Stimulated activated CD4-positive, alpha-beta T cell treated with anti-CD3 and anti-CD28 coated beads, Interleukin-2, amount 100 ng/mL, for 24 hours (primary cell): ENCODE measurements at places on chromosomes 12 and 14.

- peak; percentile 37 for DNase-seq
Observed at GRCh38 chr14:34461334-34462131, 507 bp downstream of the SPTSSA start.

- peak; percentile 34 for DNase-seq
Observed at GRCh38 chr12:109999983-110000505, 814 bp downstream of the ANKRD13A start.

- no peak for DNase-seq
Observed at GRCh38 chr12:114403011-114403689, 2.8 kb downstream of the TBX5 start.

DNA sequence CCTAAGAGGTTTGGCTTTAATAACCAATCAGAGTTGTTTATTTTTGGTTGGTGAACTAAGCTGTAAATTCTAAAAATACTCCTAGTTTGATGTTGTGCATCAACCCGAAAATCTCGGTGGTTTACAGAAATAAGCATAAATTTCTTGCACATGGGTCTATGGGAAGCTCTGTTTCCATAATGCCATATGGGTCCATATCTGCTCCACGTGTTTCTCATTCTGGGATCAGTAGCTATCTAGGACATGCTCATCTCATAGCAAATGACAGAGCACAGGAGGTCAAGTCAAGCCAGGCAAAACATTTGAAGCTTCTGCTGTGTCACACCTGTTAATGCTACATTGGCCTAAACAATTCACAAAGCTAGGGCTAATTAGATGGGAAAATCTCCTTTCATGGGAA is 23.1 kb downstream of the NUP37 start:
- DNase-seq: no peak

GRCh38 chr12:52218001-52218400 is 15.0 kb upstream of the KRT7 start:
- DNase-seq: no peak

DNA sequence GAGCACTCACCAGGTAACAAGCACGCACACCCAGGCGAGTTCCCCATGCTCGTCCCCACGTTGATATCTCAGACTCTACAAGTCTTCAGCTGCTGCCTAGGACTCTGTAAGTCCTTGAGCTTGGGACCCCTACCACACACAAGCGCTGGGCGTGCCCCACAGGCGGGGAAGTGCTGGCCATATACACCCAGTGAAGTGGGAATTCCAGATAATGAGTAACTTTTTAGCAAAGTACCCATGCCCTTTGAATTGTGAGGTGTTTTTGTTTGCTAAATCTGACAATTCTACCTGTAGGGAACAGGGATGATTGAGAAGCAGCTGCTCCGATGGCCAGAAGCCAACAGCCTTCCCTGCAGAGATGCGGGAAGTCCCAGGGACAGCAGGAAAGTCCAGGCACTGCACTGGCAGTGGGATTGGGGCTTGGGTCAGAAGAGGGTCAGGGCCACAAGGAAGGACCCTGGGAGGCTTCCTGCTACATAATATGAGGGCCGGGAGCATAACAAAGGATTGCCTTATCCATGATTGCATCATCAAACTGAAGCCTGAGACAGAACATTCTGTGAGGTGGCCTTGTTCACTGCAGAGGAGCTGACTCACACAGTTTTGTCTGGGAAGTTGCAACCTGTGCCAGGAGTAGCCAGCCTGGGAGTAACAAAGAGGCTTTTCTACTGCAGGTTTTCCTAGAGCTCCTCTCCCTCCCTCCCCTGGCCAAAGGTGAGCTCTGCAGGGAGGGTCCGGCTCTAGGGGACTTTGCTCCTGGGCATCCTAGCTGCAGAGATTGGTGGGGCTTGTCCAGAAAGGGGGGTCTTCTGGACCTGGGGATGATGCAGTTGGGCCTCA is 13.2 kb upstream of the SERPINA3 start:
- DNase-seq: no peak

DNA sequence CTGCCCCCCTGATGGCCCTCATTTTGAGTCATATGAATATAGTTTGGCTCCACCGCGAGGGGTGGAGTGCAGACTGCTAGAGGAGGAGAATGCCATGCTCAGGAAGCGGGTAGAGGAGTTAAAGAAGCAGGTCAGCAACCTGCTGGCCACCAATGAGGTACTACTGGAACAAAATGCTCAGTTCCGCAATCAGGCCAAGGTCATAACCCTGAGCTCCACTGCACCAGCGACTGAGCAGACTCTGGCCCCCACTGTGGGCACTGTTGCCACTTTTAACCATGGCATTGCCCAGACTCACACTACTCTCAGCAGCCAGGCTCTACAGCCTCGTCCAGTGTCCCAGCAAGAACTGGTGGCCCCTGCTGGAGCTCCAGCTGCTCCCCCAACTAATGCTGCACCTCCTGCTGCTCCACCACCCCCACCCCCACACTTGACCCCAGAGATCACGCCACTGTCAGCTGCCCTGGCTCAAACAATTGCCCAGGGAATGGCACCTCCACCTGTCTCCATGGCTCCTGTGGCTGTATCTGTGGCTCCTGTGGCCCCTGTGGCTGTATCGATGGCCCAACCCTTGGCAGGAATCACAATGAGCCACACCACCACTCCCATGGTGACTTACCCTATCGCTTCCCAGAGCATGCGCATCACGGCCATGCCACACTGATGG is 3.3 kb downstream of the ZC3H10 start:
- DNase-seq: no peak

- DNase-seq: no peak
Observed at GRCh38 chr12:2495417-2496112, 299.2 kb upstream of the FKBP4 start.

GRCh38 chr12:101780599-101780998 is 41.3 kb upstream of the SYCP3 start:
- no peak for DNase-seq

- DNase-seq: no peak
Observed at GRCh38 chr12:128365032-128365431, 98.1 kb downstream of the TMEM132C start.
